ENCODE measurements at places on chromosomes 2 and 18.

DNA sequence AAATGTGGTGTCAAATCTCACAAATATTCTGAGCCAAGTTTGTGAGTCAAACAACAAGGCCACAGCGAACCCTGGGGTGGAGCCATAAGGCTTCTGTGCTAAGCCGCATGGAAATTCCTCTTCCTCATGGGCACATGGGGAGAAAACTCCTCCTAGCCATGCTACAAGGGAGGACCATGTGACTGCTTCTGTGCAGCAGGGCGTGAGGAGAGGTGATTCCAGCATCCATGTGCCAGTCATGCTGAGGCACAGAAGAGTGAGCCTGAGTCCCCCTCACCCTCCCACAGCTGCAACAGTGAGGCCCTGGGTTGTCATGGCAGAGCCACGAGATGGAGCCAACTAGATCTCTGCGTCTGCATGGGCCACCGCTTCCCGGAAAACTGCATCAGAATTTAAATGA lies 488.8 kb upstream of the RAB6C start:
- no peak for DNase-seq

DNA sequence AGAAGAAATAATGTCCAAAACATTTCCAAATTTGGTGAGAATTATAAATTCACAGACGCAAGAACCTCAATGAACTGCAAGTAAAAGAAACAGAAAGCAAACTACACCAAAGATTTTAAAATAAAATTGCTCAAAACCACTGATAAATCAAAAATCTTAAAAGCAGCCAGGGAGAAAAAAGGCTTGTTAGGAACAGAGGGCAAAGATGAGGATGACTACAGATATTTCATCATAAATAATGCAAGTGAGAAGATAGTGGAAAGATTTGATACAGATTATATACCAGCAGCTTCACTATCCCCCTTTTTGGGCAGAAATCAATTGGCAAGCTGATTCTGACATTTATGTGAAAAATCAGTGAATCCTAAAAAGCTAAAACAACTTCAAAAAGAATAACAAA lies 10.3 kb upstream of the ASXL3 start:
- no peak for DNase-seq

DNA sequence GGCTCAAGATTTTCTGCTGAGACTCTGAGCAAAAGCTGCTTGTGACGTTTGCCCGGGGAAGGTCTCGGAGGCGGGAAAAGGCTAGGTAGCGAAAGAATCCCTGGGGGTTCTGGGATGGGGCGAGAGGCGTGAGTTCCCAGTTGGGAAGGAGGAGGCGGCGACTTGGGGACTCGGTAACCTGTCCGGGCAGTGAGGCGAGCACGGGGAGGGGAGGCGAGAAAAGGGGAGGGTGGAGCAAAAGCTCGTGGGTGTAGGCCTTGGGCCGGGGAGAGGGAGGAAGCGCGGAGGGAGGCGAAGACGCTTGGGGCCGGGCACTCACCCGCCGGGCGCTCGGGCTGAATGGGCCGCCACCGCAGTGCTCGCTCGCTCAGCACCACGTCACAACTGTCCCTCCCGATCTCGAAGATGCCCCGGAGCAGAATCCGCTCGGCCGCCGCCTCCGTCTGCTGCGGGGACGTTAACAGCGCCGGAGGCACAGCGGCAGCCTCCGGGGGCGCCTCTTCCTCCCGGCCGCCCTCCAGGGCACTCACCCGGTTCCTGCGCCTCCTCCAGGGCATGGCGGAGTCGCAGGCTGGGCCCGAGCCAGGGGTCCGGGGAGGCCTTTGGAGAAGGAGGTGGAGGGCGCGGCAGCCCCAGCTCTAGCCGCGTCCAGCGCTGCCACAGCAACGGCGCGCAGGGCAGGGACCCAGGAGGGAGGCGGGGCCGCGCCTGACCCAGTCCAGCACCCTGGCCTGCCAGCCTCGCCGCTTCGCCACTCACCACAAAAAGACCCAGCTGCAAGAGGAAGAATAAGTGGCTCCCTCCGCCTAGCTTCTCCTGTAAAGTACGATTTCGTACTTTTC lies at the start of gene CERKL:
TSS of gene CERKL (minus strand) at position 656 of the 842 bp plus-strand sequence. CDS start at position 557, 99 bp downstream.
- peak; percentile 41 for DNase-seq

DNA sequence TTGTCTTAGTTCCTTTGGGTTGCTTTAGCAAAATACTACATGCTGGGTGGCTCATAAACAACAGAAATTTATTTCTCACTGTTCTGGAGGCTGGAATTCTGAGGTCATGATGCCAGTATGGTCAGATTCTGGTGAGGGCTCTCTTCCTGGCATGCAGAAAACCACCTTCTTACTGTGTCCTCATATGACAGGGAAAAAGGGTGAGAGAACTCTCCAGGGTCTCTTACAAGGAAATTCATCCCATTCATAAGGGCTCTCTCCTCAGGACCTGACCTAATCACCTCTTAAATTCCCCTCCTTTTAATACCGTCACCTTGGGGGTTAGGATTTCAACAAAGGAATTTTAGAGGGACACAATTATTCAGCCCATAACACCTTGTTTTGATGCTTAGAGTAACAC lies 243.1 kb upstream of the TNP1 start:
- no peak for DNase-seq

DNA sequence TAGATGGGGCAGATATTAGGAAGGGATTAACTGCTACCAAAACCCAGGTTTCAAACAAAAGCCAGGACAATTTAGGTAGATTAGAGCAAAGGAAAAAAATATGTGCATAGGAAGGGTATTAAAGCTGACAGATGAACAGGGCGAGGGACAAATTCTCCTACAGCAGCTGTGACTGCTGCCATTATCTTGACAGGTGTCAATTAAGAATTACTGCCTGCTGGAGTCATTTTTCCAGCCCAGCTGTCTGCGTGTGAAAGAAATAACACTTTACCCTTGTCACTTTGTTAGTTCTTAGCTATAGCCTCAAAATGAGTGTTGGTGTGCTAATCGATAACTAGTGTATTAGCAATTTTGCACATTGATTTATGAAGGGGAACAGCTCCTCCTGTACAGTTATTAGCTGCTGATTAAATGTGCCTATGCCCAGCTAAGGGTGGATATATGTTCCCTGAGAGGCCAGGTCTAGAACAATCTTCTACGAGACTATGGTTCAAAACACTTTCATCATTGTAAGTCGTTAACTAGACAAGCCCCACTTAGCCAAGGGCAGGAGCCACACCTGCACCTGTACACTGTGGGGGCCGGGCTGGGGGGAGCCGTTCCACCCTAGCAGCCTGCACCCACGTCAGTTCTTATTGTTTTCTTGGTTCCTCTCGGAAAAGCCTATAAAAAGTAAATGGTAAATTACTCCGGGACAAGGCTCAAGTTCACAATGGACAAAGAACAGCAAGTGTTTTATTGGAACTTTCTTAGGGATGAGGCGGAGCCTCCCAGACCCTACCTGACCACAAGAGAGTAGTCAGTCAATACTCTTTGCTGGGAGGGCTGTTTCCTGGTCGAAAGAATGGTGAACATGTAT lies 7.7 kb downstream of the TSHZ1 start:
- DNase-seq = no peak

GRCh38 chr18:49081511-49082155 lies 130.9 kb upstream of the SMAD7 start:
- no peak for DNase-seq

DNA sequence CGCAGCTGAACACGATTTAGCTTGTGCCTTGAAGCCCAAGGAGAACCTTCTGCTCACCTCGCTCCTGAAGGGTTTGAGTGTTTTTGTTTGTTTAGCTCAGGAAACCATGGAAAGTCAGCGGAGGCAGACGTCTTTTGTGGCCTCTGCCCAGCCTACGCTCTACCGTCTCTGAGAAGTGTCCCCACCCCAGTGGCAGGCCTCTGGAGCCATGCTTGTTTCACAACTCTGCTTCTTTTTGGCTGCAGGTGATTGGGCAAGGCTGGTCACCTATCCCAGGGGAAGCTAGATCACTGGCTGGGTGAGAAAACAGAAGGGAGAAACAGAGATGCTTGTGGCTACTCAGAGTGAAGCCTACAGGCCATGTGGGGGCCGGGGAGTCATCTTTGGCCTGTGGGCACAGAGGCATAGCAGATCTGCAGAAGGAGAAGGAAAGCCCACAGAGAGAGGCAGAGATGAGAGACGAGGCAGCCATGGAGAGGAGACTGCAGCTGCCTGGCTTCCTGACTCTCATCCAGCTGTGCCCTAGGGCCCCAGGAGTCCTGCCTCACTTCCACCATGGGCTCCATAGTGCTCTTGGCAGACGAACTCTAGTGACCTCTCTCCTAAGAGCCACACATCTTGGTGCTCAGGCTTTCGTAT lies 50.1 kb downstream of the CIB4 start:
- no peak for DNase-seq

DNA sequence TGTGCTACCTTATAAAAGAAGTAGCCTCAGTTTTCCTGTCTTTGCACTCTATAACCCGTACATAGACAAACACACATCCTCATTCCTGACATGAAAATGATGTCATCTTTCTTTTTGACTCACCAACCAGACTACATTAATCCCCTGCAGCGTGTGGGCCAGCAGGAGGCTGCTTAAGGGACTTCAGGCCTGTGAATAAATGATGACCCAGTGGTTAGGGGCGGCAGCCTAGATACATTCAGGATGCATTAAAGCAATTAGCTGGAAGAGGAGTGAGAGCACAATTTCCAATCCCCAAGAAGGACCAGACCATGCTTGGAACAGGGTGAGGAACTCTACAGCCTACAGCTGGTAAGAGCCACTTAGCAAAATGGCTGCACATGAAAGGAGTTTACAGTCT lies 57.3 kb upstream of the KLF7 start:
- peak; percentile 53 for DNase-seq

GRCh38 chr2:109171444-109172334 lies 42.7 kb downstream of the SH3RF3 start:
- DNase-seq = no peak

DNA sequence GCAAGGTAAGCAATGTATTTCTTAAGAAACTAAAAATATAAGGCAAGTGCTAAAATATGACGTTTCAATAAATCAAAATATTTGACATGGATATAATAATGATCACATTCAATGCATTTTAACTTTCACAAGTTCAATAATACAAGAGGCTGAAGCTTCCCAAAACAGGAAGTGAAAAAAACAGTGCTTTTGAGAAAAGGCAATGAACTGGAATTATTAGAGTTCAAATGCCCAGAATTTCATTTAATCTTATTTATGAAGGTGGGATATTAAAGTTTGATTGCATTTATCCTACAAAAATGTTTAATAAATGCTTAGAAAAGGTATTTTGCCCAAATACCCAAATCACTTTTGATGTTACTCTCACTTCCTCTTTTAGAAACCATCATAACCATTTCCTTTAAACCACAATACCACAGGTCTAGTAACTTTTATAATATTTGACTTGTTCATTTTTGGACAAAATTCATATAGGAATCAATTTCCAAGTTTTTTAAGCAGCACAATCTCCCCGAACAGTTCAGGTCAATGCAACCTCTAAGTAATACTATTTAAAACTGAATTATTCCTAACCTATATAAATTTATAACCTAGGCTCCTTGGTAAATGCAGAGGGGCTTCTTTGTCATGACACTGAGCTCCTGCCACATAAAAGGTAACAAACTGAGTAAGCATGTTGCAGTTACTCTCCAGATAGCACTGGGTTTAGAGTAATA lies 2.1 kb downstream of the NCKAP1 start:
- no peak for DNase-seq

DNA sequence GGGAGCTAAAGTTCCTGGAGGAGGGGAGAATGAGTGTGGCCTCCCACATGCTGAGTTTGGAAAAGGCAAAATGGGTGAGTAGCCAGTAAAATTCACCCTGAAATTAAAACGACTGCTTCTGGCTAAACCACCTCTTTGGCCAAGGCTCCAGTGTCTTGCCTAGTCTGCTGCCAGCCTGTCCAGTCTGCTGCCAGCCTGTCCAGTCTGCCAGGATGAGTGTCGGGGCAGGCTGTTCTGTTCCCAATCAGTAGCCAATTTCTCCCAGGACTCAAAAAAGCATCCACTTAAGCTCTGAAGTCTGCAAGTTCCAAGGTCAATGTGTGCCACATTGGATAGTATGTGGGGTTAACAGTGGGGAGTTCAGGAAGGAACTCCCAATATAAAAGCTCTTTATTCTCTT lies 134.6 kb upstream of the KLHL29 start:
- no peak for DNase-seq

- no peak for DNase-seq
Observed at GRCh38 chr2:52000151-52000855, 968.4 kb upstream of the NRXN1 start.

- DNase-seq = no peak
Observed at GRCh38 chr18:55748227-55748738, 160.3 kb upstream of the TCF4 start.

GRCh38 chr18:35239314-35239713 lies 1.5 kb upstream of the ZNF397 start:
- no peak for DNase-seq

DNA sequence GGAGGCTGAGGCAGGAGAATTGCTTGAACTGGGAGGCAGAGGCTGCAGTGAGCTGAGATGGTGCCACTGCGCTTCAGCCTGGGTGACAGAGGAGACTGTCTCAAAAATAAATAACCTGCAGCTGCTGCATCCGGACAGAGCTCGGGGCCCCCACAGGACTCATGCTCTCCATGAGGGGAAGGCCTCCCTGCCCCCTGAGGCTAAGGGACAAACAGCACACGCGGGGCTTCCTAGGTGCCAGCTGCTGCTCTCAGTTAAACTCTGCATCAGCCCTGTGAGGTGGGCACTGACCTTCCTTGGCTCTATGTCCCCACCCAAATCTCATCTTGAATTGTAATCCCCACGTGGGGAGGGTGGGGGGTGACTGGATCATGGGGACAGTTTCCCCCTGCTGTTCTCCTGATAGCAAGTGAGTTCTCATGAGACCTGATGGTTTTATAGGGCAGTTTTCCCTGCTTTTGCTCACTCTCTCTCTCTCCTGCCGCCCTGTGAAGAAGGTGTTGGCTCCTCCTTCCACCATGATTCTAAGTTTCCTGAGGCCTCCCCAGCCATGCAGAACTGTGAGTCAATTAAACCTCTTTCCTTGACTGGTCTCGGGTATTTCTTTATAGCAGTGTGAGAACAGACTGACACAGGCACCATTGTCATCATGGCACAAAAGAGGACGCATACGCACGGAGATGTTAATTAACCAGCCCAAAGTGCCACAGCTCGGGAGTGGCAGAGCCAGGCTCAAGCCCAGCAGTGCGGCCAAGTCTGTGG lies 49.9 kb upstream of the TAF1B start:
- DNase-seq = no peak

DNA sequence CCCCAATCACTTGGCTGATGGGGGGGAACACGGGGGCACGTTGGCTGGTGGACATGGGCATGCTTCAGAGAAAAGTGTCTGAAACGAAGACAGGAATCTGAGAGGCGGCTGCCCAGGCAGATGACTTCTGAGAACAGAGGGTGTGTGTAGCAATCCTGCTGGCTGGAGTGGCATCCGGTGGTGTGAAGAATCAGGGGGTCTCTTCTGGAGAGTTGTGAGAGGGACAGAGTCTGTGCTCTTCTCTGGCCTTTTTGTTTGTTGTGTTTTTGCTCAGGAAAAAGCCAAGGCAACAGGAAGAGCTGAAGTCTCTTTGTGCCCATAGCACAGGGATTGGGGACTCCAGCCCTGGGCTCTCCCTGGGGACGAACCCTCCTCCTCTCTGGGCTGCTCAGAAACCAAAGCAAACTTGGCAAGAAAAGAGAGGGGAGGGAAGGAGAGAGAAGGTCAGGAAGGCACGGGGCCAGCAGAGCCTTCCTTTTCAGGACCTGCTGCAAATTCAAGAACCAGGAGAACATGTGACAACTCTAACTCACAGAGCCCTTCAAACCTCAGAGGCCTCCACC lies 97.0 kb upstream of the SMAD2 start:
- DNase-seq = no peak

GRCh38 chr2:96342085-96342484 lies 6.5 kb downstream of the NCAPH start:
- DNase-seq = peak; percentile 40

All from stimulated activated CD4-positive, alpha-beta T cell treated with anti-CD3 and anti-CD28 coated beads, Interleukin-15, amount 100 ng/mL, for 24 hours (primary cell).